ENCODE measurements at places on chromosomes 16 and 17. TPM values are rescaled to one million over a fixed set of nuclear protein-coding genes. Genes with fewer than 3 reads are reported as not detected.

DNA sequence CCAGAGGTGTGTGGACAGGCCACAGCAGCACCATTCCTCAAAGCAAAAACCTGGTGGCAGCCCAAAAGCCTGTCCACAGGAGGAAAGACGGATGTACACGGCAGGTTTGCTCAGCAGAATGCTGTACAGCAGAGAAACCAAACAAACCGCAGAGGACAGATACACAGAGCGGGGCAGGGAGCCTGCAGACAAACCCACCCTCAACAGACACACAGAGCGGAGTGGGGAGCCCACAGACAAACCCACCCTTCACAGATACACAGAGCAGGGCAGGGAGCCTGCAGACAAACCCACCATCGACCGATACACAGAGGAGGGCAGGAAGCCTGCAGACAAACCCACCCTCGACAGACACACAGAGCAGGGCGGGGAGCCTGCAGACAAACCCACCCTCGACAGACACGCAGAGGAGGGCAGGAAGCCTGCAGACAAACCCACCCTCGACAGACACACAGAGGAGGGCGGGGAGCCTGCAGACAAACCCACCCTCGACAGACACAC, 53.0 kb upstream of the METRNL start:
- DNase-seq: no peak
- H3K36me3 ChIP-seq: peaks cover 7% of the 10 kb centered on the region
- H3K27me3 ChIP-seq: no peaks in the 10 kb centered on the region
- no peak overlapping the region for H3K27ac ChIP-seq

DNA sequence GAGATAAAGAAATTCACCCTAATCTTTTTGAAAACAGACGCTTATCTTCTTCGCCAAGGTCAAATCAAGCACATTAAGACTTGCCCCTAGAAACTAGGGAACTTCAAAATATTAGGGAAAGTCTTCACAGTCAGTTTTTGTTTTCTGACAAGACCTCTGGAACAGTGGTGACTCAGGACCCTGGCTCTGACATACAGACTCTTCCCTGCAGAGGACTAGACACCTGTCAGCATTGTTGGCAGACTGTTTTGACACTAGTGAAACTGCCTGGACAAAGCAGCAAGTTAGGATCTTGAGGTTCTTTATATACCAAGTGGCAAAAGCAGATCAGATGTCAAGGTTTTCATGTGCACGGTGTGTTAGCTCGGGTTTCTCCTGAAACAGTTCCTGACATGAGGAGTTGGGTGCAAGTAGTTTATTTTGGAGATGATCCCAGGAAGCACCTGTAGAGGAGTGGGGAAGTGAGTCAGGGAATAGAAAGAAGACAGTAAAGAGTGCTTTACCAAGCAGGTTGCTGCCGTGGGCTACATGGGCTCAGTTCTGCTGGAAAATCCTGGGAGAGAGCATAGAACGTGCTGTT, 182.0 kb upstream of the IRX5 start:
- no peak overlapping the region for H3K4me3 ChIP-seq
- no peaks in the 10 kb centered on the region for H3K4me1 ChIP-seq
- peaks cover 4% of the 10 kb centered on the region for H3K27me3 ChIP-seq
- DNase-seq: no peak
- H3K36me3 ChIP-seq: no peaks in the 10 kb centered on the region

DNA sequence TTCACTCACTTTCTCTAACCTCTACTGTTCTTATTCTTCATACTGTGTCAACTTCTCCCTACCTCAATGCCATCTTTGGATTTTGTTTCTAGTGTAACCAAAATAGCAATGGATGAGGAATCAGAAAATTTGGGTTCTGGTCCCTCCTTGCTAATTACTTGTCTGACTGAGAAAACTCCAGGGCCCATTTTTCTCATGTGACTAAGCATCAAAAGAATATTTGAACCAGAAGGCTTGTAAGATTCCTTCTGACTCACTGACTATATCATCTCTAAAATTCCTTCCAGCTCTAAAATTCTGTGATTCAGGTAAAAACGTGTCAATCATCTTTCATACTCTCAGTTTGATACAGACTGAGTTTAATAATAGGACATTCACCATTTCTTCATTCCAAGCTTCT, 57.9 kb downstream of the BRIP1 start:
- peak overlapping the region; percentile 4 for H3K4me3 ChIP-seq
- DNase-seq: peak; percentile 73
- peaks cover 11% of the 10 kb centered on the region for H3K36me3 ChIP-seq
- H3K4me1 ChIP-seq: peaks cover 52% of the 10 kb centered on the region

DNA sequence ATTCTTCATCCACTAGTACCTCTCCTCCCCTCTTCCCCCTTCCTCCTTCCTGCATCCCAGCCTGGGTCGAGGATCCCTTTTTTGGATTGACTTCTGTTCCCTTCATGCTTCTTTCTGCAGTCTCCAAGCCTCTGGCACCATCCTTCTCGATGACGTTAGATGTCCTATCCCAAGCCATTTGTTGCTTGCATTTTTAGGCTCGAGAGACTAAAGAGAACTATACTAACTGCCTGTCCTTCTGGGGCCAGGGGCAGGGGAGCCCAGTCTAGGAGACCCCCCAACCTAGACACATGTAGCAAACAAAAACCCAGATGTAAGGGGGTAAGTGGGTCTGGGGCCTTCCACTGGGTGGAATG, 23.9 kb downstream of the UNK start:
- H3K4me1 ChIP-seq: no peaks in the 10 kb centered on the region
- no peak for DNase-seq
- peaks cover 2% of the 10 kb centered on the region for H3K27me3 ChIP-seq
- no peaks in the 10 kb centered on the region for H3K36me3 ChIP-seq
- no peak overlapping the region for H3K4me3 ChIP-seq

DNA sequence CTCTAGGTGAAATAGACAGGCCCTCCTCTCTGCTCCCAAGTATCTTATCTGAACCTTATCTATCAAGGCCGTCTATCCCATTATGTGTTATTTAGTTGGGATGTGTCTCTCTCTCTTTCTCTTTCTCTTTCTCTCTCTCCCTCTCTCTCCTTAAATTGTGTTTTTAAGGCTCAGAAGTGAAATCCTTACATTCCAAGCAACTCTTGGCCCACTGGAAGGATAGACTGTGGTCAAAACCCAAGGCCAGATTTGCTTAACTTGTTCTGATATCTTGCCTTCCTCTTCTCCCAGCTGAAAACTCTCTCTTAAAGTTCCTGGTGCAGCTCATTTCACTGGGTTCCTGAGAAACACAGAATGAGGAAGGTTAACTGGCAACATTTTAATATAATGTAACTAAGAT, 14.7 kb downstream of the CDRT4 start:
- no peak overlapping the region for H3K4me3 ChIP-seq
- peaks cover 18% of the 10 kb centered on the region for H3K4me1 ChIP-seq
- no peak overlapping the region for H3K27ac ChIP-seq
- no peak for DNase-seq

PLLP gene
- total RNA-seq: not detected
